ENCODE measurements at places on chromosomes 12 and 14.

GRCh38 chr12:44749566-44749965 is 126.5 kb downstream of the NELL2 start:
- DNase-seq = no peak

DNA sequence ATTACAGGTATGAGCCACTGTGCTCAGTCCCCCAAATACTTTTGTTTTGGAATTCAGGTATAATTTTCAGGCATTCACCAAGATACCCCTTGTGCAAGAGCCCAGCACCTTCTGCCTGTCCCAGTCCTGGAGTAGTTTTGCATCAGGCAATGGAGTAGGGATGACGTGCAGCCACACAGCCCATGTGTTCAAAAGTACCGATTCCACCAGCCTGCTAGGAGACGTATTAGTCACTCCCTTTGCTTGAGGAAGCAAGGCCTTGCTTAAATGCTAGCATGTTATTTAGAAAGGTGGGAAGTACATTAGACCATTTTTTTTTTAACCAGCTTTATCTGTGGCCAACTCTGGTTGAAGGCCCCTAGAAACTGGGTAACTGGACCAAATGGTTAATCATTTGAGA is 15.0 kb upstream of the GALNT16 start:
- DNase-seq = no peak

GRCh38 chr12:7142056-7142644 is 12.0 kb downstream of the CLSTN3 start:
- DNase-seq = no peak

GRCh38 chr12:51334764-51335163 is 10.8 kb upstream of the BIN2 start:
- DNase-seq = no peak

All from right renal pelvis (tissue), 4 donors.